DND-41 (cell line): ENCODE measurements at places on chromosomes 6 and 20.
A peak's percentile ranks its signal among the peaks of the same experiment; 100 is the strongest.

GRCh38 chr6:156557251-156557910, 219.8 kb upstream of the ARID1B start:
- DNase-seq = no peak

DNA sequence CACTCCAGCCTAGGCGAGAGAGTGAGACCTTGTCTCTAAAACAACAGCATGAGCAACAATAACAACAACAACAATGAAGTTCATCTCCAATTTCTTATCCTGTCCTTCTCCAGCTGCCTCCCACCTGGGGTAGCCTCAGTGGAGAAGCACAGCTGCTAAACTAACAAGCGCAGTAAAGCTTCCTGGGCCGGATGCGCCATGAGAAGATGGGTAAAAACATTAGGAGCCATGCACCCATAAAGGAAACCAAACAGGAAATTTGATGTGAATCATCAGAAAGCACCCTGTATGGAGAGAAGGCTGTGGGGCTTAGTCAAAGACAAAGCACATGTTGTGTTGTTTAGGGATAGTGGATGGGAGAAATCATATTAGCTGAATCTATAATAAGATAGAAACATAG, 61.1 kb upstream of the CCN6 start:
- DNase-seq = peak; percentile 79

DNA sequence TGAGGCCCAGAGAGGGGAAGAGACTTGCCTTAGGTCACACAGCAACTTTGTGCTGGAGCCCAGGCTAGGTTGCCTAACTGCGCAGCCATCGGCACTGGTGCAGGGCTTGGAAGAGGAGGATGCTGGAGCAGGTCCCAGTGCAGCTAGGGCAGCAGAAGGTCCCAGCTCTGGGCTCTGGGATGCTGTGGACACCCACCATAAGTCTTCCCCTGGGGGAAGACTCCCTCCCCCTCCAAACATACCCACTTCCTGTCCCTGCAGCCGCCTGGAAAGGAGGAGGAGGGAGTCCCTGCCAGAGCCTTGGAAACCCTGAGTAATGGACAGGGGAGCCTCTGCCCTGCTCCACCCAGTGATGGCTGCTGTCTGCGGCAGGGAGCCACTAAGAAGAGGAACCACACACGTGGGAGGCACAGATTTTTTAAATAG, 93.6 kb downstream of the NCR2 start:
- DNase-seq = peak; percentile 55

DNA sequence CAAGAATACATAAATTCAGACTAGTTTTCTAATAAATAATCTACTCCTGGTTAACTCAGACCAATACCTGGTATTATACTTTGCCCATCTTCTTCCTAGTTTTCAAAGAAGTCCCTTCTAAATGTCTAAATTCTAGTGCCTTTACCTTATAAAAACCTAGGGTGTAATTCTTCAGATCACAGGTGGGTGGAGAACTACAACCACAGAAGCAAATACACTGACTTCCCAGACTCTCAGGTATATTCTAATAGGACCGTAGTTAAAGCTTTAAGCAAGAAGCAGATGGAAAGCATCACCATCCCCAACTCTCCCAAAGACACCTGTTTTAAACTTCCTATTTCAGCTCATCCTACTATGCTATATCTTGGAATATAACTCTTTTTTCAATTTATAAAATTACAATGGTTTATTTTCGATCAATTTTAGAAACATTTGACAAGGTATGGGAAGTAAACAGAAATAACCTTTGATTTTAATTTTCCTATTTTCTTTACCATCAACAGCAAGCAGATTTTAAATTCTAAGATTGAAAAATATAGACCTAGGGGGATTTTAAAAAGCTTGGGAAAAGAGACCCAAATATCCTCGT, 15.8 kb downstream of the MAN1A1 start:
- DNase-seq = no peak

GRCh38 chr6:47309291-47310130, at the start of gene TNFRSF21:
Gene TNFRSF21, minus strand, starts transcription at chr6:47309905. Its CDS starts 394 bp downstream, at chr6:47309511.
- peak; percentile 82 for DNase-seq

- DNase-seq = no peak
These were observed 22.9 kb downstream of the DEK start for GRCh38 chr6:18241208-18242038.

DNA sequence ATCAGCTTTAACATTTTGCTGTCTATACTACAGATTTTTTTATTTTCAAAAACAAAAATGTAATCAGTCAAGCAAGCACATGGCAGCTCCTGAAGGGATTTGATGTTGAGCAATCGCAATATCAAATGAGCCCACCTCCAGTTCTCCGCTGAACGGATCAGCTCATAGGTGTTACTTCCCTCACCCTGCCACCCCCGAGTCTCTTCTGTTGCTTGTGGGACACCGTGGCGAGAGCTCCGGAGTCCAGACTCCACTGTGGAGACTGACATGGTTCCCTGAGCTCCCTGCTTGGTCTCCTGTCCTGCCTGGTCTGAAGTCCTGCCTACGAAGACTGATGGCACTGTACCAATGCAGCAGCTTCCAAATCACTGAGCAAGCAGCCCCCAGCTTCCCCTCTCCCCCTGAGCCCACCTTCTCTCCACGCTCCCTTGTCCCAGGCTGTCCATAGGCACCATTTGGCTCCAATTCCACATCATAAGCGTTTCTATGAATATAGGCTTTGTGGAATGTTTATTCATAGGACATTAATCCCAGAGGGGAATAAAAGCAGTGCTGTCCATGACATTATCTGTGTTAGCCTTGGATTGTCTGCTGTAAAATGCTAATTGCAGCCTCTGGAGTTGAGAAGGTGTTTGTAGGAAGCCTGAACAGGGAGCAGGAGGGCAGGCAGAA, 162.2 kb downstream of the LY86 start:
- DNase-seq = no peak

GRCh38 chr6:33330736-33331135, 13.2 kb upstream of the ZBTB22 start:
- DNase-seq = no peak
